ENCODE measurements at places on chromosomes 13 and 19. TPM values are rescaled to one million over a fixed set of nuclear protein-coding genes. Genes with fewer than 3 reads are reported as not detected.

GRCh38 chr13:23506807-23507291 is 63.4 kb upstream of the TNFRSF19 start:
- 0 out of 3 replicates have a peak, but pooled peaks cover 2% of the 10 kb centered on the region for H3K27me3 ChIP-seq
- no peak overlapping the region for H3K27ac ChIP-seq
- DNase-seq, result no peak
- H3K36me3 ChIP-seq, result no peaks in the 10 kb centered on the region
- H3K4me1 ChIP-seq, result no peaks in the 10 kb centered on the region

DNA sequence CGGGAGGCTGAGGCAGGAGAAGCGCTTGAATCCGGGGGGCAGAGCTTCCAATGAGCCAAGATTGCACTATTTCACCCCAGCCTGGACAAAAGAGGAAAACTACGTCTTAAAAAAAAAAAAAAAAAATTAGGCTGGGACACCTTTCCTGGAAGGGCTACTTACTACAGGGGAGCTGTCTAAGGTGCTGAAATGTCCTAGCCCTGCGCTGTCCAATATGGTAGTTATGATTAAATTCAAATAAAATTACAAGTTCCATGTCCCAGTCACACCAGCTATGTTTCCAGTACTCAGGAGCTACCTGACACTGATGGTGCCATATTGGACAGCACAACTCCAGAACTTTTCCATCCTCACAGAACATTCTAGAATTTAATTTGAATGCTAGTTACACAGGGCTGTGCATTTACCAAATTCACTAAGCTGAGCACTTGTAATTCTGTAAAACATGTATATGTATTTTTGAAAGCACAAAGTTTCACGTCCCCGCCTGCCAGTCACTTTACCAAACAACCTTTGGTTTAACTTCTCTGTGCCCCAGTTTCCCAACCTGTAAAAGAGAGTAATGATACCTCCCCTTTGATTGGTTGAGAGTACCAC is 9.2 kb upstream of the ZSCAN22 start:
- no peaks in the 10 kb centered on the region for H3K27me3 ChIP-seq
- DNase-seq, result no peak
- no peaks in the 10 kb centered on the region for H3K36me3 ChIP-seq
- no peak overlapping the region for H3K4me3 ChIP-seq
- no peak overlapping the region for H3K27ac ChIP-seq

Gene ZNF90
- 3.8 TPM for total RNA-seq

DNA sequence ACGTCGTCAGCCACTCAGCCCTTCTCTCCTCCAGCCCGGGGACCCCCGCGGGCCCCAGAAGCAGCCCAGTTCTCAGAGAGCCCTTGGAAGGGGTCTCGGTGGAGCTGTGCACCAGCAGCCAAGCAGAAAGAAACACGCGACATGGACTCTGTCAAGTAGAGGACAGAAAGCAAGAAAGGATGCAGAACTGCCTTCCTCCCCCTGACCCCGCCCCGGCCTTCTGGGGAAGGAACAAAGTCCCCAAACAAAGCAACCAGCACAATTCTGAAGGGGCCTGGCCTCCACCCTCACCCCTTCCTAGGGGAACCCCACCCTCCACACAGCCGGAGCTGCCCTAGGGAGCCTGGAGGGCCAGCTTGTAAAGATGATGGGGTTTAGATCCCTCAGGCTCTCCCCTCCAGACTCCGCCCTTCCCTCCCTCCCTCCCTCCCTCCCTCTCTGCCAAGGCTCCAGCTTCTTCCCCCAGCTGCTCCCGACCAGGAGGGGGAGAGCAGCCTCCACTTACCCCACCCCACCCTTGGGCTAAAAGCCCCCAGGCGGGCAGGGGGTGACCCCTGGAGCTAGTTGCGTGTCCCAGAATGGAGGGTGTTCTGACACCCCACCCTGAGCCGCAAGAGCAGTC is 7.8 kb downstream of the LYL1 start:
- no peak overlapping the region for H3K4me3 ChIP-seq
- no peak for DNase-seq
- H3K4me1 ChIP-seq, result peaks cover 50% of the 10 kb centered on the region
- no peaks in the 10 kb centered on the region for H3K27me3 ChIP-seq
- no peak overlapping the region for H3K27ac ChIP-seq
- H3K36me3 ChIP-seq, result no peaks in the 10 kb centered on the region

GRCh38 chr13:101996954-101997353 is 404.9 kb downstream of the FGF14 start:
- H3K4me3 ChIP-seq, result no peak overlapping the region
- no peaks in the 10 kb centered on the region for H3K36me3 ChIP-seq
- H3K4me1 ChIP-seq, result no peaks in the 10 kb centered on the region
- H3K27me3 ChIP-seq, result no peaks in the 10 kb centered on the region

Gene TOMM40
- total RNA-seq, result 84.5 TPM

- no peaks in the 10 kb centered on the region for H3K36me3 ChIP-seq
- no peak overlapping the region for H3K27ac ChIP-seq
- peak; percentile 47 for DNase-seq
- H3K4me1 ChIP-seq, result no peaks in the 10 kb centered on the region
- no peak overlapping the region for H3K4me3 ChIP-seq
Observed at GRCh38 chr13:114032126-114032799, 58.4 kb upstream of the C13orf46 start.

Gene SERPINE3
- not detected for total RNA-seq

Gene NRTN
- 3.2 TPM for total RNA-seq

- H3K4me1 ChIP-seq, result peaks cover 35% of the 10 kb centered on the region
- no peak for DNase-seq
- no peaks in the 10 kb centered on the region for H3K36me3 ChIP-seq
- H3K27me3 ChIP-seq, result peaks cover 2% of the 10 kb centered on the region
- H3K4me3 ChIP-seq, result no peak overlapping the region
- no peak overlapping the region for H3K27ac ChIP-seq
Observed at GRCh38 chr19:8498295-8498694, 4.1 kb downstream of the PRAM1 start.

GRCh38 chr13:95275322-95276036 is 25.8 kb downstream of the ABCC4 start:
- H3K4me1 ChIP-seq, result peaks cover 45% of the 10 kb centered on the region
- H3K27ac ChIP-seq, result no peak overlapping the region
- DNase-seq, result peak; percentile 73
- H3K27me3 ChIP-seq, result no peaks in the 10 kb centered on the region
- H3K4me3 ChIP-seq, result no peak overlapping the region

DNA sequence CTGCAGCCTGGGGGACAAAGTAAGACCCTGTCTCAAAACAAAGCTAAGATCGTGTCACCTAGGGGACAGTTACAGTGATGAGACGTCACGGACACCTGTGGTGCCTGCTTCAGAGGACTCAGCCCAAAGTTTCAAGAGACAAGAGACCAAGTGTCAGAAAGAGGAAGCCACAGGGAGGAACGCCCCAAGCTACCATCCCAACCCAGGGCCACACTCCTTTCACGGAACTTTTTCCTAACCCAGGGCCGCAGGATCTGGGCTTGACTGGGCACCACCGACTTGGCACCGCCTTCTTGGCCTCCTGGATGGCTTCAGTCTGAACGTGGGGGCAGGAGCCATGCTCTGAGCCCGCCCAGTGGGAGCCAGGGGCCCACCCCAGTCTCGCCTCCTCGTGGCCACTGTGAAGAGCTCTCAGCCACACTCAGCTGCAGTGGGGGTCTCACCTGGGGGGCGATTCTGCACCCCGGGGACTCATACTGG is 8.5 kb downstream of the MOB3A start:
- no peak for DNase-seq
- H3K4me1 ChIP-seq, result peaks cover 59% of the 10 kb centered on the region
- H3K4me3 ChIP-seq, result no peak overlapping the region
- no peaks in the 10 kb centered on the region for H3K27me3 ChIP-seq

Gene KDELR1
- total RNA-seq, result 134 TPM

Gene PPP1R15A
- total RNA-seq, result 18.5 TPM

DNA sequence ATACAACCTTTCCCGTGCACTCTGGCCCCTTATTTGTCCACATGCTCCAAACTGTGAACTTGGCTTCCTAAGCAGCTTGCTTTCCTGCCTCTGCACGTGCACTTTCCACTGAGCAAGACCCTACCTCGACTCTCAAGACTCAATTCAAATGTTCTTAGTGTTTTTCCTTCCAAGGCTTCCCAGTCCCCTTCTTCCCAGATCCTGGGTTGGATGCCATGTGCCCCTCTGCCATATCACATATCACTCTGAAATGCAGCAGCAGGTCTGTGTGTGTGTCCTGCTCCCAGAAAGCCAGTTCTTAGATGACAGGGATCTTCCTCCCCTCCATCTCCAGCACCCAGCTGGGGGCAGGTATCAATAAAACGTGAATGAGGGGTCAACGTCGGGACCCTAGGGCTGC is 3.0 kb downstream of the ZNF557 start:
- no peaks in the 10 kb centered on the region for H3K27me3 ChIP-seq
- H3K4me3 ChIP-seq, result no peak overlapping the region
- no peak overlapping the region for H3K27ac ChIP-seq
- DNase-seq, result no peak
- peaks cover 46% of the 10 kb centered on the region for H3K36me3 ChIP-seq

Gene LIG1
- 64.4 TPM for total RNA-seq

DNA sequence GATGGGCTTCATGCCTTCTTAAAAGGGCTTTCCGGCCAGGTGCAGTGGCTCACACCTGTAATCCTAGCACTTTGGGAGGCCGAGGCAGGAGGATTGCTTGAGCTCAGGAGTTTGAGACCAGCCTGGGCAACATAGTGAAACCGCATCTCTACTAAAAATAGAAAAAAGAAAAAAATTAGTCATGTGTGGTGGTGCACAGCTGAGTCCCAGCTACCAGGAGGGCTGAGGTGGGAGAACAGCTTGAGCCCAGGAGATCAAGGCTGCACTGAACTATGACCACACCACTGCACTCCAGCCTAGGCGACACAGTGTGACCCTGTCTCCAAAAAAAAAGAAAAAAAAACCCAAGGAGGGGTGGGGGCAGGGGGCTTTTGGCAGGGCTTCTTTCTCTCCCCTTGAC is 7.2 kb downstream of the CARS2 start:
- H3K4me1 ChIP-seq, result peaks cover 18% of the 10 kb centered on the region
- H3K27me3 ChIP-seq, result no peaks in the 10 kb centered on the region
- no peak overlapping the region for H3K4me3 ChIP-seq
- H3K36me3 ChIP-seq, result peaks cover 44% of the 10 kb centered on the region

Gene ATP5F1D
- 88.0 TPM for total RNA-seq

- H3K4me3 ChIP-seq, result peak overlapping the region; percentile 63
- H3K36me3 ChIP-seq, result no peaks in the 10 kb centered on the region
- H3K4me1 ChIP-seq, result peaks cover 31% of the 10 kb centered on the region
- peak overlapping the region; percentile 99 for H3K27ac ChIP-seq
- H3K27me3 ChIP-seq, result no peaks in the 10 kb centered on the region
Observed at GRCh38 chr13:30615866-30616541, 1.7 kb upstream of the USPL1 start.

Gene RNF17
- total RNA-seq, result not detected

Gene WDR88
- not detected for total RNA-seq

GRCh38 chr13:114279758-114280355 is 1.5 kb upstream of the UPF3A start:
- H3K4me3 ChIP-seq, result no peak overlapping the region
- peaks cover 17% of the 10 kb centered on the region for H3K36me3 ChIP-seq
- peaks cover 38% of the 10 kb centered on the region for H3K4me1 ChIP-seq
- H3K27ac ChIP-seq, result peak overlapping the region; percentile 99

- no peaks in the 10 kb centered on the region for H3K36me3 ChIP-seq
Observed at GRCh38 chr19:35240327-35240726, 8.5 kb upstream of the LSR start.

DNA sequence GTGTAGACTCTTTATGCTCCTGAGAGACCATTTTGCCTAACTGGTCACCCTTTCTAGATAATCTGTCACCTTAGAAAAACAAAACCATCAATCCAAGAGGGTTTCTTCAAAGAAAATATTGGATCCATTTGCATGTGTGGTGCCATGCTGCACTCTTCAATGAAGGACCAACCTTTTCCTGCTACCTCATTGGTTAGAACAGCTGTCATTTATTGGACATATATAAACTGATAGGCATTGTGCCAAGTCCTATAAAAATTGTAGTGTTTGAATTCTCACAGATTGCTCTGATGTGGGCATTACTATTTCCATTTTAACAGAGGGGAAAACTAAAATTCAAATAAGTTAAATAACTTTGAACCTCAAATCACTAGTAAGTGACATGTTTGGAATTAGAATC is 333.2 kb downstream of the MYO16 start:
- no peaks in the 10 kb centered on the region for H3K4me1 ChIP-seq
- no peak overlapping the region for H3K27ac ChIP-seq
- no peak overlapping the region for H3K4me3 ChIP-seq
- DNase-seq, result no peak
- H3K36me3 ChIP-seq, result no peaks in the 10 kb centered on the region

GRCh38 chr13:50248516-50249143 is 233.4 kb downstream of the KCNRG start:
- no peak overlapping the region for H3K27ac ChIP-seq
- no peak overlapping the region for H3K4me3 ChIP-seq
- no peaks in the 10 kb centered on the region for H3K36me3 ChIP-seq
- peaks cover 67% of the 10 kb centered on the region for H3K4me1 ChIP-seq

Gene NCR1
- total RNA-seq, result not detected

Gene ZNF525
- 9.9 TPM for total RNA-seq

DNA sequence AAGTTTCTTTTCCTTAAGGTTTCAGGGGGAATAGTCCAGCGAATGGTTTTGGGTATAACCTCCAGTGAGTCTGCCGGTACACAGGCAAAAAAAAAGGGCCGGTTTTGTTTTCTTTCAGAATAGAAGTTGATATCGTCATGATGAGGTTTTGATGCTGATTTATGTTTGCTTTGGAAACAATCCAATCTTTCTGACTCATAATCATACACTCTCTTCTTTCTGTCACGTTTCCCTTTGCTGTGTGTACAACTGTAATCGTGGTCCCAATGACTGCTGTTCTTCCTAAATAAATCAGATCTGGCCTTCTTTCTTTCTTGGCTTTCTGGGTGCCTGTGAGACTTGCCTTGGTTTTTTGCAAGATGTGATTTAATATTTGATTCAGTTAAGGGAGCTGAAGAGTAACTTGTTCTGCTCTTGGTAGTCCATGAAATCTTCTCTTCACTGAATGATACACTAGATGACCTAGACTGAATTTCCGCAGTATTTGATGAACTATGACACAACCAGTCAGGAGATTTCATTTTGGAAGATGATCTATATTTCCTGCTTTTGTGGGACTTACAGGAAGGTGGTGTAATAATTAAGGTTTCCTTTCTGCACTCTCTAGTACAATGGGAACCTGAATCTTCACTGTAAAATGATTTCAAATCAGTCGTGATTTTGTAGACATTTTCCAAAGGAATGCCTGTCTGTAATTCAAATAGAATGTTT is 34.9 kb upstream of the METTL21C start:
- H3K4me1 ChIP-seq, result peaks cover 13% of the 10 kb centered on the region
- no peak overlapping the region for H3K4me3 ChIP-seq
- no peak for DNase-seq

Gene TNNI3
- 3.7 TPM for total RNA-seq

DNA sequence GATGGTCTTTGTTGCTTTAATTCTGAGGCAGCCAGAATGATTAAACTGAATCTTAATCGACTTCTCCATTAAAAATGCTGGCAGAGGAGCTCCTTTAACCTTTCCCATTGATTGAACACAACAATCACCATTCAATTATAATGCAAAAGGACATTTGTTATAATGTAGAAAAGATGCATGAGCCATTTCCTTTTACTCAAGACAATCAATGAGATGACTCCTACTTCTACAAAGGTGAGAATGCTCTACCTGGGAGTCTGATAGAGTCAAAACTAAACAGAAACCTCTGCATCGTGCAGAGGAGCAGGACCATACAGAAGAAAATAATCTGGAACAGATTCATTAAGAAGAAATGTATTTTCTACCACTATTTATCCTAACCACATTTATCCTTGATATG is 253.6 kb upstream of the DACH1 start:
- no peaks in the 10 kb centered on the region for H3K4me1 ChIP-seq
- no peaks in the 10 kb centered on the region for H3K27me3 ChIP-seq
- no peak for DNase-seq
- no peak overlapping the region for H3K27ac ChIP-seq
- no peaks in the 10 kb centered on the region for H3K36me3 ChIP-seq
- no peak overlapping the region for H3K4me3 ChIP-seq

Gene HIF3A
- total RNA-seq, result not detected
